Suppressor macrophage treated with lipopolysaccharide for 1 hour (primary cell): ENCODE measurements at places on chromosomes 13 and 19.

DNA sequence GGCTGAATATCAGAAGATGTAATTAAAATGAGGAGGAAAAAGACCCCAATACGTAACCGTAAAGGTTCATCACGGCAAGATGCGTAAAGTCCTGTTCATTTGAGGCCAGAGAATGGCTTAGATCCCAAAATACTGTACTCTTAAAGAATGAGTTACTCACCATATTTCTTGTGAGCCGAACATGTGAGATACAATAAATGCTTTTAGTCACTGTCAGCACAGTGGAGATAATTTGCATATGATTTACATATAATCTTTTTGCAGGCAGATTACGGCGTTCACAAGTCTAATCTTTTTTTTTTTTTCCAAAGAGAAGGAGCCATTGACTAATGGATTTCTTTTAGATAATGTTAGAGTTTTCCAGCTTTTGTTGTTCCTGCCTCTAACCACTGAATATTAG, 28.4 kb downstream of the AMER2 start:
- no peak for DNase-seq

DNA sequence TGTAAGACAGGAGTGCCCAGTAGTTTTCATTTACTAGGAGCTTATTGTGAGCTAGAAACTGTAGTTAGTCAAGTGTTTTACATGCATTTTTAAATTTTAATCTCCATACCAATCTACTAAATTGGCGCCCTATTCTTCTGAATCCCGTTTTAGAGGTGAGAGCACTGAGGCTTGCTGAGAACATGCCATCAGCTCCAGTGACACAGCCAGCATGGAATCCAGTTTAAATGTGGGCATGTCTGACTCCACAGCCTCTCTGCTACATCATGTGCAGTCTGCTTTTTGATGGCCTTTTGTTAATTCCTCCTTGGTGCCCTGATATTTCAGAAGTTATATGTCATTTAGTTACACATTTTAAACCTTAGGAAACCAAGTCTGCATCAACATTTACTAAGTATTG, 325.4 kb downstream of the DLEU7 start:
- DNase-seq, result no peak

- DNase-seq, result no peak
Measured at GRCh38 chr19:41563854-41564514, 12.0 kb upstream of the CEACAM21 start.

- DNase-seq, result no peak
Measured at GRCh38 chr19:49017041-49017665, at the start of gene LHB. Gene LHB, minus strand, starts transcription at chr19:49017091. Its CDS starts 10 bp downstream, at chr19:49017081.
